ENCODE measurements at places on chromosomes 11 and 22.

DNA sequence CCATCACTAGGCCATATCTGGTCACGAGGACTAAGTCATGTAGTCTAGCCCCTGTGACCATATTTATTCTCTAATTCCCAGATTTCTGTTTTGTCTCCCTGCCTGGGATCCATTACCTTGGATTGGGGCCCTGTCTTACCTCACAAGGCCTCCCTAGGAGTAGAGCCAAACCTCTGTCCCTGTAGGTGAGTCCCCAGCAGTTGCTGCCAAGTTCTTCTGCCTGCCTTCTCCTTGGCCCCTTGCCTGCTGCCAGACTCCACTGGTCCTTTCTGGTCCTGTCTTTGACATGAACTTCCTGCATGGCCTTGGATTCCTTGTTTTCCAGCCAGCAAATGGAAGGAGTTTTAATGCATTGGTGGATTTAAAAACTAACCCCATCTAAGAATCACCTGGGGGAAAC, 35.6 kb upstream of the CADM1 start:
- no peak for DNase-seq

- DNase-seq: no peak
These were observed 223.4 kb upstream of the ZBED5 start for GRCh38 chr11:11081288-11081687.

DNA sequence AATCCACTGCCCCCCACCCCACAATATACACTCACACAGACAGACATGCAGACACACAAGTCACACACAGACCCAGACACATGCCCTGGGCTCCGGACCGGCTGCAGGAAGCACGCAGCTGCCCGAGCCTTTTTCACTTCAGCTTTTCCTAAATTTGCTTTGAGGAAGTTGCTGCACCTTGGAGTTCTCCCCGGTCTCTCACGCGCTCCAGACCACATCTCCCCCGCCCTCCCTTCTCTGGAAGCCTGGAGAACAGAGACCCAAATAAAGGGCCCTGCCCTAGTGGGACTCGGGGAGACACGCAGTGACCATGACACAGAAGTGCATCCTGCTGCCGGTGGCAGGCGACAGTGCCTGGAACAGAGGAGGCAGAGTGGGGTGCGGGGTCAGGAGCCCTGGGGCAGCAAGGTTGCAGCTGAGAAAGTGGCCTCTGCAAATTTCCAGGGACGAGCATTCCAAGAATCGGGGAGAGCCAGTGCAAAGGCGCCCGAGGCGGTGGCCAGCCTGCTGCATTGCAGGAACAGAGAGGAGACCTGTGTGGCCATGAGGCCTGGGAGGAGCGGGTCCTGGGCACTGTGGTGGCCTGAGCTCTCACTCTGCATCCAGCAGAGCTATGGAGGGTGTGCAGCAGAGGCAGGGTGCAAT, 19.1 kb downstream of the RPL3 start:
- no peak for DNase-seq

DNA sequence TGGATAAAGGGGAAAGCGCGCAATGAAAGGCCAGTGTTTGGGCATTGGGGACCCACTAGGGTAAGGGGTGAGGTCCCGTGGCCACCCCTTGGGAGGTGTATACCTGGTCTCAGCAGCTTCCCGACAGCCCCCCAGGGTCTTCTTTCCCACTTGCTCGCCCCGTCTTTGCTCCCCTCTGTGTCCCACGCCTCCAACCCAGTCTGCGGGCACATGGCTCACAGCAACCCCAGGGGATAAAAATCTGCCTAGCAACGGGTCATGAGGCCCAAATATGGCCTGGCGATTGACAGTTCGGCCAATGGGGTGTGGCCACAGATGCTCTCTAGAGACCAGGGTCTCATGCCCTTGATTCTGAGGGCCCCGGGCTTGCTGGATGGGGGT, 41.6 kb downstream of the AHNAK start:
- DNase-seq: no peak

DNA sequence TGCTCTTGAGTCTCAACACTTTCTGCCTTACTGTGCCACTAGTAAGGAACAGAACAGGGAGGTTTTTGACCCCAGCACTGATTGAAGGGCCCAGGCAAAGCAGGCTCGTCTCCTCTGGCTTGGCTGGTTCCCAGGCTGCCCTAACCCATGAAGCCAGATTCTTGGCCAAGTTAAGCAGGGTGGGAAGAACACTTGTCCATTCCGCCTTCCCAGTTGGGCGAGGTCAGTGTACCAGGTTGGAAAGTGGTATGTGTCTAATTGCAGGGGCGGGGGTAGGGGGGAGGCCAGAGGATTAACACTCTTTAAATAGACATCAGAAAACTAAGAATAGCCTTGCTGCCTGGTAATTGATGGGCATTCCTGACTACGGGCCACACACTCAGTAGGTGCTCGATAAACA, 14.4 kb downstream of the TIMP3 start:
- DNase-seq: no peak

GRCh38 chr22:46366327-46366731, 30.8 kb downstream of the TRMU start:
- DNase-seq: no peak

- no peak for DNase-seq
These were observed 8.2 kb upstream of the YWHAH start for GRCh38 chr22:31935961-31936635.

GRCh38 chr11:105598371-105598770, 11.5 kb upstream of the GRIA4 start:
- DNase-seq: no peak

DNA sequence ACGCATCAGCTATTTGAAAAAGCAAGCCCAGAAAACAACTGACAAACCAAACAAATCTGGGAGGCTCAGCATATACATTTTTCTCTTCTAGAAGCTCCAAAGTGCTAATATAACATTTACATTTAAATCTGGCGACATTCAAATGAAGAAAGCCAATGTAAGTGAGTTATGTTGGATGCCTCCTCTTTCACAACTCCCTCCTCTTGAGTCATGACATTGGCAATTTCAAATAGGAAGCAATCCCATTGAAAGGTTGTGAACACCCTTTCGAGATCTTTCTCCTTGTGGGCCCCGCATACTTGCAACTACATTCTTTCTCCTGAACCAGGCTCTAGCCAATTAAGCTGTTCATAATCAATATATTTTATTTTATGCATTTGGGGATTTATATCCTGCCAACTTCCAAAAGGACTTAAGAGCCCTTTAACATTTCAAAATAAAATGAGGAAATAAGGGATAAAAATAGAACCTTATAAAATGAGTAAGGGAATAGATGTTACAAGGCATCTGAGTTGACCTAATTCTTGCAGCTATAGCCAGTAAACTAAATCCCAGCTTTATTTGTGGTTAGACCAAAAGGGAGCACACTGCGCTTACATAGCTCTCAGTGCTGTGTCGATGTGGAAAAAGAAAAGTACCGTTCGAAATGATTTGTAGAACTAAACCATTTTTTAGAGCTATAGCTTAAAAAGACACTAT, 129.5 kb upstream of the SESN3 start:
- no peak for DNase-seq

GRCh38 chr11:62443390-62444235, 24.8 kb downstream of the SCGB1A1 start:
- DNase-seq: no peak

GRCh38 chr22:19962909-19963806, 21.5 kb upstream of the TXNRD2 start:
- DNase-seq: no peak

- DNase-seq: no peak
These were observed 90.6 kb downstream of the DSCAML1 start for GRCh38 chr11:117706322-117706814.

DNA sequence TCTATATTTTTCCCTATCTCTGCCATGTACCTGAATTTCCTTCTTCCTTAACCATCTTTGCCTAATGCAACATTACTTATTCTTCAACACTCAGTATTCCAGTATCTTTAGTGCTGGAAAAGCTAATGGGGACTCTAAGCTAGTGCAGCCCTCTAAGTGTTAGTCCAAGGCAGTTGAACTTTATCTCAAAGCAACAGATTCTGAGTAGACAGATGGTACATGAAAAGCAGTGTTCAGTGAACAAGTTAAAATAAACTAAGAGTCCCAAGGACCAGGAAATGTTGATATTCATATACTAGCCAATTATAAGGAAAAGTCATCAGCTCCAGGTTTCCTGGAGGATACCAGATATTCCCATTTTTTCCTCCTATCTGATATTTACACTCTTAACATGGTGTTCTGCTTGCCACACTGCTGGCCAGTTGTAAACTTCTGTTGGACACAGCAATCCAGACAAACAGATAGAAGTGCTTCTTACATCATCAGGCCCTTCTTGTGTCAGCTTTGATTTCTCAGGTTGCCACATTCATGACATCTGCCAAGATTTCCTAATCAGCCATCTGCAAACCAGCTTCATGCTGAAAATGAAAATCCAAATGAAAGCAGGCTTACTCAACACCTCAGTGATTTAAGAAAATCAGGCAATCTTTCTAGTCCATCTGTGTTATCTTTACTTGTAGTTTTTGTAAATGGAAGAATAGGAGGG, 255.9 kb upstream of the POU2AF2 start:
- no peak for DNase-seq
